ENCODE measurements at places on chromosomes 1 and 21.

DNA sequence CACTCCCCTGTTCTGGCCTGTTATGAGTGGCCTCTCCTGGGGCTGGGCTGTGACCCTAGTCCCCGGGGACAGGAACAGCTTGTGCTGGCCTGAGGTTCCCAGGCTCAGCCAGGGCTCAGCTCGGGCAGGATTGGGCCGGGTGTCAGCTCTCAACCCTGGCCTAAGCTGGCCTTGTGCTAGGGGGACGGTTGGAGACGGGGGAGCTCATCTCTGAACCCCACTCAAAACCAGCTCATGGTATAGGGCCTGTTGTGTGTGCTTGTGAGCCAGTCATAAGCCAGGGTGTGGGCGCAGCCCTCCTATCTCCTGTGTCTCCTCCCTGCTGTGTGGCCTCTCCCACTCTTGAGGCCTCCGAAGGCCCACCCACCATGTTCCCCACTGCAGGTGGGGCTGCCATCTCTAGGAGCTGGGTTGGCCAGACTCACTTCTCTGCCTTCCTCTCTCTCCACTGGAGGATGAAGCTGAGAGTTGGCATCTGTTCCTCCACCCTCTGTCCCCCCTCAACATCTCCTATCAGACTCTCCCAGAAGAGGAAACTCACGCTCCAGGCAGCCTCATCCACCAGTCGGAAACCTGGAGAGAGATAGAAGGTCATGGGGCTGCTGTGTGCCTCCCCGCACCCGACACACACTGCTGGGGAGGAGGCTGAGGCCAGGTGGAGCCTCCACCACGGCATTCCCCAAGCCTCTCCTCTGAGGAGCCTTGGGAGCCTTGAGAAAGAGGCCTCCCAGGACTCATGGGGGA lies 1.4 kb downstream of the PEAR1 start:
- no peak for DNase-seq

DNA sequence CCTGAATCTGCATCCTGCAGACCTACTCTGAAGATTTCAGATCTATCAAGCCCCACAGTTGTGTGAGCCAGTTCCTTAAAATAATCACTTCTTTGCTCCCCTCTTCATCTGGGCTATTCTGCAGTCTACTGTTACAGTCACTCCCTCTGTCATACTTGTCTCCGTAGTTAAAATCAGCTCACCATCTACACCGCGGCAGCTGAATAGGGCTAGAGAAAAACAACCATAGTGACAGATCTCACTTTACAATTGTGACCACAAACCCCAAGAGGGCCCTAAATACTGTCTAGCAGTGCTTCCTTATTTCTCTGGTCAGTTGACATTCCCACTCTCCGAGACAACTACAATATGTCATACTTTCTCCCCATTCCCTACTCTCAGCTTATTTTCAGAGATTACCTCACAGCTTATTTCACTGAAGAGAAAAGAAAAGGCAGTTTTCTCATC lies 12.9 kb downstream of the DESI2 start:
- no peak for DNase-seq

GRCh38 chr1:10444248-10444647 lies 5.6 kb upstream of the CORT start:
- DNase-seq, result no peak

DNA sequence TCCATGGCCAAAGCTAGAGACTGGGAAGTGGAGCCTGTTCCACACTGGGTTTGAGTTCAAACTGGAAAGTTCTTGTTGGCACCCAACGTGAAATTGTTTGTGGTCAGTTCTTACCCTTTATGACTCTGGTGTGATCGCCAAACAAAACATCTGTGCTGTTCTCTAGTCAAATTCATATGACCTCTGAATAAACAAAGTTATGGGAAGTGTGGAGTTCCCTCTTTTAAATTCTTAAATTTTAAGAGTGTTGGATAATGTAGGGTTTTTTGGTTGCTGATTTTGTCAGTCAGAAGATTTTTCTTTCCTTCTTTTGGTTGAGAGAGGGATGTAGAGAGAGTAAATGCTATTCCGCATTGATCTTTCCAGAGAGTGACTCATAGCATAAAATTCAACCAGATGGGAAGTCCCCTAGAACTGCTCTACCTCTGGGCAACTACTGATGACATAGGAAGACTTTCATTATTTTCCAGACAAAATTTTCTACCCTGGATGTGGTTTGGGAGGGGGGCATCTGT lies 36.4 kb downstream of the CHML start:
- DNase-seq, result no peak

DNA sequence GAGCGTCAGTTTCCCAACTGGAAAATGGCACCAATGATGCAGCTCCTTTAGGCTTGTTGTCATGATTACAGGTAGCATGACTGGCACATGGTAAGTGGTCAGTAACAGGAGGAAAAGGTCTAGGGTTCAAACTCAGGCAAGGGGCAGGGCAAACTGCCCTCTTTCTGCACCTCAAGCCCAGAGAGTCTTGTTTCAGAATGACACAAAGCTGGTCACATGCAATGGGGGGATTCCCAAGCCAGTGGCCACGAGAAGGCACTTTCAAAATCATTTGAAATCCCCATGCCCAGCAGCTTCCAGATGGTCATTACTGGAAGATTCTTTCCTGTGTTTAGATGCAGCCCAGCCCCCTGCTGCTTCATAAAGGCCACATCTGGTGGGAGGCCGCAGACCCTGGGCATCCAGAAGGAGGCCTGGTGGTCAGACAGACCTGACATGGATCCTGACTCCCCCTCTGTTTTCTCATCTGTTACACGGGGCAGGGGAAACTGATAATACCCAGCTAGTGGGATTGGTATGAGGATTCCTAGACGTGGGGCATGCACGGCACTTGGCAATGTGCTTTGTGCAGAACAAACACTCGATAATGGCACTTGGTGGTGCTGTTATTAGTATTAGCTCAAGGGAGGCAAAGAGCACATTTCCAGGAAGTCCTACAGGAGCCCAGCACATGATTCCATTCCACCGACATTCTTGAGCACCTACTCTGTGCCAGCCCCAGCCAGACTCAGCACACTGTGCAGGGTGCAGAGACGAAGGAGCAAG lies 6.9 kb upstream of the PLA2G2D start:
- DNase-seq, result no peak

- DNase-seq, result no peak
These were observed 35.3 kb downstream of the BEND5 start for GRCh38 chr1:48741380-48741779.

GRCh38 chr1:167774710-167775109 lies 52.9 kb downstream of the MPZL1 start:
- DNase-seq, result no peak
